ENCODE measurements at places on chromosomes 6 and 20. TPM values are rescaled to one million over a fixed set of nuclear protein-coding genes. Genes with fewer than 3 reads are reported as not detected.

DNA sequence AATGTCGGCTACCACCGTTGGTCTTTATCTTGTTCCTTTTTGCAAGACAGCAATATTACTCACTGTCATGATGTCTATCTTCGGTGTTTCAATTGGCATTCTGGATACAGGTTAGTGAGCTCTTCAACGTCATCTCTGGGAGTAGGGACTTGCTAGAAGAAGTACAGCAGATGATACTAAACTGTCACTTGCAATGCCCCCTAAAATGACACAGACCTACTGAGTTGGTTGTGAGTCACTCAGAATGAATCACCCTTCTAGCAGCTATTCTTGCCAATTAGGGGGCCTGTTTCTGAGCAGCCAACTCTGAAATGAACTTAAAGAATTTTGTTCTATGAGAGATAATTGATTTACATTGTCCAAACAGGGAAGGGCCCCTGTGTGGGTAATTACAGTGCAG, 176.5 kb downstream of the SLC16A10 start:
- peak; percentile 36 for DNase-seq

The RAET1G gene
- not detected for total RNA-seq

The CRISP2 gene
- not detected for total RNA-seq

The MRPL2 gene
- 254 TPM for total RNA-seq

The SRMS gene
- not detected for total RNA-seq

Data from K562 (cell line).